ENCODE measurements at places on chromosomes 16 and 17. TPM values are rescaled to one million over a fixed set of nuclear protein-coding genes. Genes with fewer than 3 reads are reported as not detected.

SALL1 gene
- under 0.01 TPM for total RNA-seq

GRCh38 chr16:27820646-27821345 is 242.7 kb downstream of the GSG1L start:
- DNase-seq: no peak

- no peak for DNase-seq
These were observed 27.1 kb downstream of the PPM1D start for GRCh38 chr17:60627124-60627523.

DNA sequence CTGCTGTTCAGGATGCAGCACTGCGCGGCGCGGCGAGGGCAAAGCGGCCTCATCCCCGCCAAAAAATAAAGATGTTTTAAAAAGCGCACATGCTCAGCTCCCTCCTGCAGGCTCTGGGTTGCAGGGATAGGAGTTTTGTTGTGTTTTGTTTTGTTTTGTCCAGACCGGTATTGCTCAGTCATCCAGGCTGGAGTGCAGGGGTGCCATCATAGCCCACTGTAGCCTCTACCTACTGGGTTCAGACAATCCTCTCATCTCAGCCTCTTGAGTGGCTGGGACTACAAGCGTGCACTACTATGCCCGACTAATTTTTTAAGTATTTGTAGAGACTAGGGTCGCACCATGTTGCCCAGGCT is 636 bp downstream of the WWOX start:
- no peak for DNase-seq

- no peak for DNase-seq
These were observed 29.6 kb downstream of the ACSF3 start for GRCh38 chr16:89123001-89123830.

SDK2 gene
- under 0.01 TPM for total RNA-seq

GRCh38 chr16:89341279-89341678 is 123.8 kb downstream of the ZNF778 start:
- DNase-seq: no peak

DNA sequence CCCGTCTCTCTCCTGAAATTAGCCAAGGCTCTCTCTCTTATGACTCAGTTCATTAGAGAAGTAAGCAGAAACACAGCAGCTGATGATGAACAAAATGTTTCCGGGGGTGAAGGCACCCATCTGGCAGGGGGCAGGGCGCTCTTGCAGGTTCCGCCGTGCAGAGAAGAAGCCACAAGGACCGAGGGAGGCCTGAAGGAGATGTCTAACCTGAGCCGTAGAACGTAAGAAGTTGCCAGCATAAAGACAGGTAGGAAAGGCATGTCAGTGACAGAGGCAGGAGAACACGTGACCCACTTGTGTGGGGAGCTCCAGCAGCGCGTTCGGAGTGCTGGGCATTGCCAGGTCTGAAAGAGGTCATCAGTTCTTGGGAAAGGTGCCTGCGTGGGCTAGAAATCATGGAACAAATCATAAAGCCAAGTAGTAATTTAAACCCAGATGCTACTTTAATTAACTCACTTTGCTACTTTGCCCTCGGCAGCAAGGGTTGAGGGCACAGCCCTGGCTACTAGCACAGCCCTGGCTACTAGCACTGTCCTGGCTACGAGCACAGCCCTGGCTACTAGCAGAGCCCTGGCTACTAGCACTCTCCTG is 198.6 kb downstream of the RPTOR start:
- no peak for DNase-seq

PRR11 gene
- total RNA-seq: 12.2 TPM

DNA sequence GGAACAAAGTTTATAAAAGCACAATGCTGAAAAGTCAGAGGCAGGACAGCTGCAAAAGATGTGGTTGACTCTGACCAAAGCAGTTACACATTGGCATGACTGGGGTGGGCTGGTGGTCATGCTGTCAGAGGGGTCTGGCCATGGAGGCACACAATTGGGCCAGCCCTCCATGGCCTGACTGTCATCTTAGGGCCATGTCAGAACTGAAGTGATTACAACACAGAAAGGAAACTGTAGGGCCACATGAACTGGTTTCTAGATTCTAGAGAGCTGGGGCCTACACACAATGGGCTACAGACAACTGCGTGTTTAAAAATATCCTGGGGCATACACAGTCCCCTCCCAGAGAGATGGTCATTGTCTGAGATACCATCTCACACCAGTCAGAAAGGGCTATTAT is 380.6 kb downstream of the GRIN2A start:
- DNase-seq: no peak

TMC7 gene
- total RNA-seq: 2.2 TPM

All from dermis microvascular lymphatic vessel endothelial cell (primary cell).